Psoas muscle (tissue), 8 donors: ENCODE measurements at places on chromosomes 6 and 20. TPM values are rescaled to one million over a fixed set of nuclear protein-coding genes. Genes with fewer than 3 reads are reported as not detected.

DNA sequence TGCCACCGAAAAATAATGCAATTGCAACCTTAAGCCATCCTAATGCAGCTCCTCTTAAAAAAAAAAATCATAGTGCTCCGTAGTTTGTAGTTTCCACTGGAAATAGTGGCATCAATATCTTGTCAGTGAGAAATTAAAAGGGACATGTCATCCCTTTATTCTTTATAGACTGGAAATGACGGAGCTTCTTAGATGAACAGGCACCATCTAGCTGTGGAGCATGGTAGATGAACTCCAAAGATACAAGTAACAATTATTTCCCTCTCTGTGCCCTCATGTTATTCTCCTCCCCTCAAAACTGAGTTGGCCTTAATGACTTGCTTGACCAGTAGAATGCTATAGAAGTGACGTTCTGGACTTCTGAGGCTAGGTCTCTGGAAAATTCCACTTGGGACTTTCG is 268.1 kb upstream of the SPTLC3 start:
- DNase-seq = no peak

DNA sequence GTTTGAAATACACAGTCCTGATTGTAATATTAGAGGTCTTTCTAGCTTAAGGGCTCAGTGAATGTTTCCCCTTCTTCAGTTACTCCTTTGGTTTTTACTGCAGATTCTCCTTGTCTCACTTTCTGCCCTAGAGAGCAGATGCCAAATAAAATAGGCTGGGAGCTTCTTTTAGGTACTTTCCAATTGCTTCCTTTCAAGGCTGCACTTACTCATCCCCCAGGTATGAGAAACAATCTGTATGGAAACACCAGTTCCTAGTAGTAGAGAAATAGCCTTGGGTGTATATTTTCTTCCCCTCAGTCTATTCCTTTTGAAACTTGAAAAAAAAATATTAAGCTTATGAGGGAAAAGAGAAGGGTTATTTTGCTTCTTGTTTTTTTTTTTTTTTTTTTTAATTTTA is 139.7 kb downstream of the PAK5 start:
- DNase-seq = no peak

- DNase-seq = no peak
These were observed 65.3 kb downstream of the MTHFD1L start for GRCh38 chr6:150930841-150931240.

The TRAPPC3L gene
- total RNA-seq = not detected

DNA sequence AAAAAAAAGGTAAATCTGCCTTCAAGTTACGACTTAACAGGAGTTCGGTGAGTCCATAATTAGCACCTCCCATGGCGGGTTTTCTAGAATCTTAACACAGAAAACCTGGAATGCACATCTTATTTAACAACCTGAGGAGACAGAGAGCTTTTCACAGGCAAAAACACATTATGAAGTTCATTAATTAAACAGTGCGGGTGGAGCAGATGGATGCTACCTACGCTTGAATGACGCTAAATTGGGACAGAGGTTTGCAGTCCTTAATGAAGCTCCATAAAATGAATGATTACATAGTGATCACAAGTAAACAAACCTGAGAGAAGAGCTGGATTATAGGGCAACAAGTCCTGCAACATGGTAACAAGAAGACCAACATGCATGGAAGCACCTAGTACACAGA is 81.0 kb downstream of the INSM1 start:
- no peak for DNase-seq

The FILIP1 gene
- total RNA-seq = 129 TPM

The POU3F2 gene
- total RNA-seq = not detected

DNA sequence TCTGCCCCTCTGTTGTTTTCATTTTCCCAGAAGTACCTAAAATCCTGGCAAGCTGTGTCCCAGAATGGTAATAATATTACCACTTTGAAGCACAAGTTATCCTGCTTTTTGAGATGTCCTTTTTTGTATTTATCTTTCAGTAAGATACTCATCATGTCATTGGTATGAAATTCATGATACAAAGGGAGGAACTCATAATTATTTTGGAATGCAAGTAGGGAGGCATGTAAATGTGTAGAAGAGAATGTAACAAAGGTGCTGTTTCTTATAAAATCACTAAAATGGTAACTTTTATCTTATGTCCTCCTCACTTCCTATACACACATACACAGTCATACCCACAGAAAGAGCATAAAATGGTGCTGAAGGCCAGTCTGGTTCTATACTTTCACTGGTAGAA is 109.9 kb downstream of the CD2AP start:
- no peak for DNase-seq

The NHSL1 gene
- 1.2 TPM for total RNA-seq

The CARMIL1 gene
- total RNA-seq = 0.76 TPM
